Activated CD4-positive, alpha-beta memory T cell treated with anti-CD3 and anti-CD28 coated beads for 36 hours (primary cell): ENCODE measurements at places on chromosomes 1 and 21.

GRCh38 chr1:41501581-41501980, 17.1 kb upstream of the EDN2 start:
- no peak for DNase-seq

DNA sequence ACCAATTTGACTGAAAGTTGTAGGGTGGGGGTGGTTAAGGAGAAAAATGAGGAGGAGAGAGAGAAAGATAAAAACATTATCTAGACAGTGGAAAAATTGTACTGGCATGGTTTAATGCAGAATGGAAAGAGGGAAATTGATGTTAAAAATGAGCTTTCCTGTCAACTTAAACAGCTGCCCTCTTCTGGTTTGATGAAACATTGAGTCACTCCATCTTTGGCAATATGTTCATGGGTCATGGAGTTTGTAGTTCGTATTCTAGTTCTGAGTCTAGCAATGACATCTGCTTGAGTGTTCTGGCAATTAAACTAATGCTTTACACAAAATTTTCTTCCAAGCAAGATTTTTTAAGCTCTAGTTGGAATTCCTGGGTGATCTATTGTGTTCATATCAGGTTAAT, 9.6 kb downstream of the ZNF648 start:
- DNase-seq, result no peak

GRCh38 chr1:207806531-207807325, 54.9 kb downstream of the CD46 start:
- DNase-seq, result no peak

GRCh38 chr1:28644494-28644893, 1.6 kb upstream of the TAF12 start:
- no peak for DNase-seq

GRCh38 chr1:83581747-83582146, 417.2 kb downstream of the TTLL7 start:
- DNase-seq, result no peak

GRCh38 chr1:11341901-11342552, 69.0 kb downstream of the UBIAD1 start:
- no peak for DNase-seq

GRCh38 chr1:12057382-12057781, 5.7 kb upstream of the TNFRSF8 start:
- peak; percentile 81 for DNase-seq

DNA sequence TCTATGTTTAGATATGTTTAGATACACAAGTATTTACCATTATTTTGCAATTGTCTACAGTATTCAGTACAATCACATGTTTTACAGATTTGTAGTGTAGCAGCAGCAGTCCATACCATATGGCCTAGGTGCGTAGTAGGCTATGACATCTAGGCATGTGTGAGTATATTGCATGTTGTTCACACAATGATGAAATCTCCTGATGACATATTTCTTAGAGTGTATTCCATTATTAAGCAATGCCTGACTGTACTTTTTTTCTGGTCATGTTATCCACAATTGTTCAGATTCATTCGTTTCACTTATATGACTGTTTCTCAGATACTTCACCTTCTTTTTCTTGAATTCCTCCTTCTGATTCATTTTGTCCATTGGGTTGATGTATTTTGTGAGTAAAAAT, 9.9 kb upstream of the BACE2 start:
- no peak for DNase-seq

- DNase-seq, result no peak
These were observed 5.2 kb upstream of the HSD3B2 start for GRCh38 chr1:119409731-119410130.

- no peak for DNase-seq
These were observed 444.7 kb upstream of the NFIA start for GRCh38 chr1:60637651-60638050.

- no peak for DNase-seq
These were observed 672 bp upstream of the PHLDA3 start for GRCh38 chr1:201469645-201470074.

GRCh38 chr21:45984584-45985095, 3.1 kb downstream of the COL6A1 start:
- no peak for DNase-seq

GRCh38 chr1:19945914-19946313, 22.5 kb upstream of the PLA2G2E start:
- DNase-seq, result no peak

DNA sequence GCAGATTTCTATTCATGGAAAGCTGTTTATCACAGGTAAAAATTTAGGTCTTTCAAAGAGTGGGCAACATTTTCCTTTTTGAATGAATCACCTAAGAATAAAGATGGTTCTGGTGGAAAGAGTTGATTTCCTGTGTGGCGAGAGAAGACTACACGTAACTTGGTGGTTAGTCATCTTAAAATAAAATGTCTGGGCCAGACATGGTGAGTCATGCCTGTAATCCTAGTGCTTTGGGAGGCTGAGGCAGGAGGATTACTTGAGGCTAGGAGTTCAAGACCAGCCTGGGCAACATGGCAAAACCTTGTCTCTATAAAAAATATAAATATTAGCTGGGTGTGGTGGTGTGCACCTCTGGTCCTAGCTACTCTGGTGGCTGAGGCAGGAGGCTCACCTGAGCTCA, 65.7 kb downstream of the DISP1 start:
- peak; percentile 38 for DNase-seq

- DNase-seq, result no peak
These were observed 81.9 kb downstream of the RGL1 start for GRCh38 chr1:183886853-183887252.

GRCh38 chr1:61318319-61319125, 236.2 kb downstream of the NFIA start:
- DNase-seq, result peak; percentile 44

DNA sequence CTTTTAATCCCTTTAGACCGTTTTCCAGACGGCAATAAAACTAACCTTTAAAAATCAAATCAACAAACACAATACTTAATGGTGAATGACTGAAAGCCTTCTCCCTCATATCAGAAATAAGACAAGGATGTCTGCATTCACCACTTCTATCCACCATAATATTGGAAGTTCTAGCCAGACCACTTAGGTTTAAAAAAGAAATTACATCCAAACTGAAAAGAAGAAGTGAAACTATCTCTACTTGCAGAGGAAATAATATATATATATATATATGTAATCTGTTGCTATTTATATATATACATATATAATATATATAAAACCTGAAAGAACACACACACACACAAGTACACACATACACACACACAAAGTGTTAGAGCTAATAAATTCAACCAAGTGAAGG, 100.4 kb downstream of the BRINP3 start:
- no peak for DNase-seq

- no peak for DNase-seq
These were observed 16.6 kb downstream of the LDLRAP1 start for GRCh38 chr1:25560001-25560400.

DNA sequence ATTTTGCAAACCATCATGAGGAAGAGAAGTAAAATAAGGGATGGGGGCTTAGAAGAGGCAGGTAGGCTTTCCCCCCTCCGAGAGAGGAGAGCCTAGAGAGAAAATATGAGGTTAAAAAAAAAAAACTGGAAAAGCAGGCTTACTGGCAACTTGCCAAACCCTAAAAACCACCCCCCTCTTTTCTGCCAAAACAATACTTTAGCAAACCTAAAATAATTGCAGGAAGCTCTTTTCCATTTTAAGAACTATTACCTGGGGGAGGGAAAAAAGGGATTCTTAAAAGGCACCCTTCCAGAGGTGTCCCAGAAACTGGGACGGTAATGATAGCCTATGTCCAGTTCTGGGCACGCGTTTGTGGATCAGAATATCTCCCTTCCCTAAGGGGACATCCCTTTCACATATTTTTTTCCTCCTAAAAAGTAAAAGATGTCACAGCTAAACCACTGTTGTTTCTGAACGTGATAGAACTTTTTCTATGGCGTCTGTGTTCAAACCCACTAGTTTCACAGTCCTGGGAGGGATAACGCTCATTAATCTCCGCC, 1.1 kb upstream of the NFIA start:
- DNase-seq, result no peak

DNA sequence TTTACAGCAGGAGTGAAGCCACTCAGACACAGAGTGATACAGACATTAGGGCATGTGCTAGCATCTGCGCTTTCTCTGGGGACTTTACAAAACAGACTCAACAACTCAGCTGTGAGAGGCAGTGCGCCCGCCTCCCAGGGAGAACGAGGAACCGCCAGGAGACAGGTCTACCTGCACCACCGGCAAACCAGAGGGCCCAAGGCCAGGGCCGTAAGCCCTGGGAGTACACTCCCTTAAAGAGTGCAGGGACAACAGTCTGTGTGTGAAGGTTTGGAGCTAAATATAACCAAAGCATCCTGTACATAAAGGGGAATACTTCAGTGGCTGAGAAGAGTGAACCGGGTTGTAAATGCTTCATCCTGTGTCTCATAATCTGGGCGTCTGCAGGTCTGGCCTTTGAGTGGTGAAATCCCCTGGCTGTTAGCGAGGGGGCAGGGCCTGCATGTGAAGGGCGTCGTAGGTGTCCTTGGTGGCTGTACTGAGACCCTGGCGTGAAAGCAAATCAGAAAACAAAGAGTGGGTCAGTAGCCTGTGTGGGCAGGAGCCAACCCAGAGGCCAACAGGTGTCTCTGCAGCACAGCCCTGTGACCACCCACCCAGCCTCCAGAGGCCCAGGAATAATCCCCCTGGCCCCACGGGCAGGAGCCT, 86.9 kb downstream of the CD247 start:
- no peak for DNase-seq

GRCh38 chr1:5716126-5716525, 276.1 kb downstream of the NPHP4 start:
- DNase-seq, result no peak

- DNase-seq, result no peak
These were observed 10.3 kb upstream of the AGTRAP start for GRCh38 chr1:11725616-11726015.

DNA sequence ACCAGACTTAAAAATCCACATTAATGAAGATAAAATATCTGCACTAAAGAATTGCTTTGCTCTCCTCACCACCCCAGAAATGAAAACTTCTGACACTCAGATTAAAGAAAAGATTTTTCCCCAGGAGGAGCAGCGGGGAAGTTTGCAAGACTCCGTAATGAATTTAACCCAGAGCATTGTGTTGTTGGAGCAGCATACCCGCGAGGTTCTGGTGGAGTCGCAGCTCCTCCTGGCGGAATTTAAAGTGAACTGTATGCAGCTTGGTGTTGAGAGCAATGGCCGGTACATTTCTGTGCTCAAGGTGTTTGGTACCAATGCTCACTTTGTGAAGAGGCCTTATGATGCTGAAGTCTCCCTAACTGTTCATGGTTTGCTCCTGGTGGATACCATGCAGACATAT, 46.4 kb downstream of the VPS13D start:
- peak; percentile 26 for DNase-seq

GRCh38 chr1:201681375-201681774, 142.4 kb downstream of the NAV1 start:
- no peak for DNase-seq

DNA sequence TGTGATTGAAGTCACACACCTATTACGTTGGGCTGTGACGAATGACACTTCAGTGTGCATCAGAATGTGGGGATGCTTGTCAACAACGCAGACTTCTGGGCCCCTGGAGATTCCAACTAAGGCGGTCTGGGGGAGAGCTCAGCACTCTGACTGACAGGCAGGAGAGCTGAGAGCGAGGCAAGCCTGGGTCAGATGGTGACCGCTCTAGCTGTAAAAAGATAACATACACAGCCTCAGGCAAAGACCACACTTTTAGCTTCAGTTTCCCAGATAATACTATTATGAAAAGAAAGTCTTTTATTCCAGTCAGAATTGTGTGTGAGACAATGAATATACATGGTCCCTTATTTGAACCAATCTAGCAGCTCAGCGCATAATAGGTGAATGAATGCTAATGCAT, 25.4 kb downstream of the EDARADD start:
- DNase-seq, result no peak

DNA sequence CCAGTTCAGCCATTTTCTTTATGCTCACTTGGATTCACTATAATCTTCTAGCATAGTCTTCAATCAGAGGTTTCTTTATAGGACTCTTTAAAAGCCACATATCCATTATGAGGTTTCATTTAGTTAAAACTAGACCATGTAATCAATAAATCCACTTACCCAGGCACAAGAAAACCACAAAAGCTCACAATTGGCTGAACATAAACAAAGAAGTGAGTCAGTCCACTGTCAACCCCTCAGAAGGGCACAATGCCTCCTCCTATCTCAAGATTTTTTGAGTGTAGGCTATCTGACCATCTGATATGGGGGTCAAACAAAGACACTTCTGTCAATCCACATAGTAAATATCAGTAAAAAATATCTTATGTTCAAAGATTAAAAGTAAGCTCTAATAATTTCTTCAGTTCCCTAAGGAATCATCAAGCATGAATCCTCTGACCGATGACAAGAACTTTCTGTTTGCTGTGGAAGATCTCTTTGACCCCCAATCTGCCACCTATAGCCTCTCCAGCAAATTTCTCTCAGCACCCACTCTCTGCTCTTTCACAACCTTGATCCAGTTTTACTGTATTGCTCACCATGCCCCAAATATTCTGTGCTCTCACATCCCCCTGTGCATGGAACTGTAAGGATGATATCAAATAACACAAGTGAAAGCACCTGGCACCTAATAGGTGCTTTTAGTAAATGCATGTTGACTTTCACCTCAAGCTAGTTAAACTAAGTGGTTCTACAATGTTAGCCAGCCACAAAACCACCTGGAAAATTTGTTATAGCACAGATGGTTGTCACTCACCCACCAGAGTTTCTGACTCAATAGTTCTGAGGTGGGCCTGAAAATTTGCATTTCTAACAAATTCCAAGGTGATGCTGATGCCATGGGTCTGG, 16.7 kb downstream of the RAB3B start:
- DNase-seq, result no peak

DNA sequence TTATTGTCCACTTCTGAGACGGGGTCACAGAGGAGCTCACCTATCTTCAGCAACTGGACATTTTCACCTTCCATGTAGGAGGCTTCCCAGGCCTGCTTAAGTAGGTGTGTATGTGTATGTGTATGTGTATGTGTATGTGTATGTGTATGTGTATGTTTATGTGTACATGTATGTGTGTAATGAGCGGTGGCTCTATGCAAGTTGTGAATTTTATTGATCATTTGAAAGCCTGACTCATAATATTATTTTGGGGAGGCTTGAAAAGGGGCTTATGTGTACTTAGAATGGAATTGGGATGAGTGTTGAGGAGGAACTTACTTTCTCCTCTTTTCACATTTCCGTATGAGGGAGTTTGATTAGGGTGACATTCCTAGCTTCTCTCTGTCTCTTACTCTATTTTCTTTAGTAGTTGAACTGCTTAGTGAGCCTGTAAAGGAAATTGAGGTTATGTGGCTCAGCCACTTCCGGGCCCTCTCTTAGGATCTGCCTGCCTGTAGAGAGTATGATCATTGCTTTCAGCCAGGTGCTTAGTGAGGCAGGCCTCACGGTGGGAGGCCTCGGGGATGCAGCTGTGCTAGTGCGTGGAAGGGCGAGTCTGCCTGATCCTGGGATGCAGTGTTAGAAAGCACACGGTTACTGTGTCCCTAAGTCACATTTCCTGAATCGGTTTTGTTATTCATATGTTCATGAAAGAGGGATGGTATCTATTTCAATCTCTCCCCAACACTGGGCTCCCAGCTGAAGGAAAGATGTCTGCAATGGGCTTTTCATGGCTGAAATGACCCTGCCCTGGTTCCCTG, 61.0 kb downstream of the IER5 start:
- DNase-seq, result peak; percentile 88
